Hematopoietic multipotent progenitor cell treated with erythropoietin and hydrocortisone succinate and interleukin-3 and kit ligand, for 4 days (in vitro differentiated cells): ENCODE measurements at places on chromosomes 1 and 21.

- DNase-seq, result peak; percentile 13
These were observed 160.7 kb downstream of the HHIPL2 start for GRCh38 chr1:222387007-222387814.

DNA sequence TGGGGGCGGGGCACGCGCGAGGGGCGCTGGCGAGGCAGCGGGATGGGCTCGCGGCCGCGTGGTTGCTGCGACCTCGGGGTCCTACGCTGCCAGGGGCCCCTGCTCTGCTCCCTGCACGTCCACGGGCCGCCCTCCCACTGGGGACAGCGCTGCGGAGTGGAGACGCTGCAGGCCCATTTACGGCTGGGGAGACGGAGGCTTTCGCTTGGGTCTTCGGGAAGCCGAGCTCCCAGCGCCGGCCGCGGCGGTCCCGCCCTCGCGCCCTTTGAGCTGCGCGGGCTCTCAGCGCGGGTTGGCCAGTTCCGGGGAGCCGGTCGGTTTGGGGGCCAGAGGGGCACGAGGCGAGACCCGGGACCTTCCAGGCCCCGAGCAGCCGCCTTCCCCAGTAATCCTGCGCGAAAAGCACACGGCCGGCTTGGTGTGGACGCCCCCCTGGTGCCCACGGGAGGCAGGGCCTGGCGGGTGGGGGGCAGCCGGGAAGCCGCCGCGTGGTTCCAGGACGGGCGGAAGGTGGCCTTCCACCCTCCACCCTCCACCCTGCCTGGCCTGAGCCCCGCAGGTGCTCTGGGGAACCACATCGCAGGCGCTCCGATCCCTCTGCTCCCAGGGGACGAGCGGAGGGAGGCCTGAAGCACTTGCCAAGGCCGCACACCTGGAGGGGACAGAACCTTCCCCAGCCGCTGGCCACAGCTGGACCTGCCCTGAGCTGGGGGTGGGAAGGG is 570 bp upstream of the PEX10 start:
- peak; percentile 29 for DNase-seq

- no peak for DNase-seq
These were observed 11.3 kb upstream of the LGR6 start for GRCh38 chr1:202182040-202182877.

GRCh38 chr1:54161495-54162168 is 8.8 kb upstream of the CDCP2 start:
- DNase-seq, result no peak

- peak; percentile 94 for DNase-seq
These were observed 4.5 kb downstream of the TTC24 start for GRCh38 chr1:156583821-156584622.

- no peak for DNase-seq
These were observed 9.3 kb downstream of the FAM151A start for GRCh38 chr1:54614024-54614423.

GRCh38 chr1:106680776-106681344 is 375.6 kb upstream of the PRMT6 start:
- no peak for DNase-seq

- no peak for DNase-seq
These were observed 3.6 kb upstream of the GNB1 start for GRCh38 chr1:1894354-1895059.

DNA sequence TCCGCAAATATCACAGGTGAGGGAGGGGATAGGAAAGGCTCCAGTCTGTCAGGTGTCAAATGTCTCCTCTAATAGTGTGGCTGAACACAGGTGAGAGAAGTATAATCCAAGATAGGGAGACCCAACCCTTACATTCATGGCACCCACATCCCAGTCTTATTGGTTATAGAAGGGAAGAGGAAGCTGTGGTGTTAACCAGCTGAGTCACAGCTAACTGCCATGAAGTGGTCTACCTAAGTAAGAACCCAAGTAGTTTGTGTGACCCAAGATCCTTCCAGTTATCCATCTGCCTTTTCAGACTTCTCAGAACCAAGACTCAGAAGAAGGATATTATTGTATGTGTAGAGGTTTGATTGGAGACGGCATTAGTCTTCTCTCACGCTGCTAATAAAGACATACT is 37.1 kb downstream of the DDAH1 start:
- DNase-seq, result peak; percentile 49

DNA sequence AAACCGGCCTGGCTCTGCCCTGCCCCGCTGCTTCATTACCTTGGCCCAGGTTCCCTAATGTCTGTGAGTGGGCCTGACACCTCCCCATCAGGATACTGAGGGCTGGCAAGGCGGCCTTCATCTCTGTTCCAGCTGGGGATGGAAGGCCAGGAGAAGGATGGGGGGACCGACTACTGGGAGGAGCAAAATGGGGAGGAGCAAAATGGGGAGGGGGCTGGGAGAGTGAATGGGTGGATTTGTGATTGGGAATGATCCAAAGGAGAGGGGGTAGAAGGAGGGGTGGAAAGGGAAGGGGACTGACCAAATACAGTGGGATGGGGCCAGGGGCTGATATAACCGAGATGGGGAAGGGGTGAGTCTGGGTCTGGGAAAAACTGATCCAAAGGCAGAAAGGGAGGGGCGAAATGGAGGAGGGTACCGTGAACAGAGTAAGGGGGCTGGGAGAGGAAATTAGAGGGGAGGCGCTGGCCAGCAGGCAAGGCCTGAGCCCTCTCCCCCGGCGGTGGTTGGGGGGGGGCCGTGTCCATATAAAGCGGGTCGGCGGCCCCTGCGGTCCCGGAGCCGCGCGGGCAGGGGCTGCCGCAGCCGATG is at the start of gene FOXE3:
TSS of gene FOXE3 (plus strand) at position 558 of the 591 bp plus-strand sequence. CDS start at position 589, 31 bp downstream.
- no peak for DNase-seq

GRCh38 chr1:9629445-9630201 is 21.9 kb upstream of the PIK3CD start:
- DNase-seq, result peak; percentile 93

DNA sequence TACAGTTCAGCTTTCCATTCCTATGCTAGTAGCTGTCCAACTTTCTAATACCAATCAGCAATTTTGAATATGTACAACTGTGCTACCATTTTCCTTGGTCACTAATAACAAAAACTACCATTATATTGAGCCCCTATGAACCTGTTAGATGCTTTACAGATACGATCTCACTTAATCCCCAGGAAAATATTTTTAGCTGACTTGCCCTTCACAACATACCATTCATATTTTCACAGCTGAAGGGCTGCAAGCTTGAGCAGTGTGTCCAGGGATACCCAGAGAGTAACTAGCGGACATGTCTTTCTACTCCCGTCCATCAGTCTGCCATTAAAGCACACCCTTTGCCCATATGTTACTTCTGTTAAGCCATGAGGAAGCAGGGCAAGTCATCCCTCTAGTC is 140.5 kb downstream of the SPATA46 start:
- DNase-seq, result no peak

- DNase-seq, result no peak
These were observed 15.8 kb downstream of the DISP3 start for GRCh38 chr1:11494771-11495170.

- DNase-seq, result peak; percentile 83
These were observed 85.6 kb downstream of the STUM start for GRCh38 chr1:226634166-226634588.

DNA sequence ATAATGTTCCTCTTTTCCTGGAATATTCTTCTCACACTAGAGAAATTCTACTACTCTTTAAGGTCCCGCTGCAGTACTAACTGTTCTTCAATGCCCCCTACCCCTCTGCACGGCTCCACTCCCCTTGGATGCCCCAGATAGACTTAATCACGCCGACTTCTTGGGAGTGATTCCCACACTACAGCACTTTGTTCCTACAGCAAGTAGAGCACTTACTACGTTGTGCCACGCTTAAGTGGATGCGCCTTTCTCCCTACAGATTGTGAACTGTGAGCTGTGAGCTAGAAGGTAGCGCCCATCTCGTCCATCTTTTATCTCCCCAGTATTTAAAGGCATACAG is 2.2 kb downstream of the ZNF436 start:
- DNase-seq, result peak; percentile 43

GRCh38 chr1:30613188-30613587 is 110.2 kb downstream of the MATN1 start:
- DNase-seq, result no peak

- DNase-seq, result no peak
These were observed 9.4 kb upstream of the PLEKHA6 start for GRCh38 chr1:204368996-204369726.

- no peak for DNase-seq
These were observed 46.7 kb downstream of the CLIC6 start for GRCh38 chr21:34715518-34715917.

GRCh38 chr1:223216531-223217205 is 73.6 kb upstream of the TLR5 start:
- no peak for DNase-seq

DNA sequence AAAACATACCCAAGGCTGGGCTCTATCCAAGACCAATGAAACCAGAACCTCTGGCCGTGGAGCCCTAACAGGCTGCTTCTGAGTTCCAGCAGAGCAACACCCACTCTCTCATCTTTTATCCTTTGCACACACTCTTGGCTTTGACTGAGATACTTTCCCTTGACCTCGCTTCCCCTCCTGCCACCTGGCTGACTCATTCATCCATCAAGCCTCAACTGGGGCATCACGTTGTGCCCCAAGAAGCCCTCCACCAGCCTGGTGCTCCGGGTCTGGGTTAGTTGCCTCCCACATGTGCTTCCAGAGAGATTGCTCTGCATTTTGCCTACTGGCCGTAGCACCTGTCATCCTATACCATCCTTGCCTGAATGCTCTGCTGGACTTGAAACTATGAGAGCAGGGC is 34.5 kb upstream of the SERBP1 start:
- DNase-seq, result no peak

- no peak for DNase-seq
These were observed 154.0 kb downstream of the MATN1 start for GRCh38 chr1:30569384-30569783.

- no peak for DNase-seq
These were observed 16.5 kb downstream of the PIGK start for GRCh38 chr1:77202751-77203150.

GRCh38 chr1:86499987-86500593 is 31.4 kb downstream of the CLCA1 start:
- DNase-seq, result peak; percentile 93
